ENCODE measurements at places on chromosomes 12 and 14.
A peak's percentile ranks its signal among the peaks of the same experiment; 100 is the strongest.

GRCh38 chr12:27524839-27525753 lies 1.1 kb downstream of the PPFIBP1 start:
- DNase-seq: peak; percentile 79

DNA sequence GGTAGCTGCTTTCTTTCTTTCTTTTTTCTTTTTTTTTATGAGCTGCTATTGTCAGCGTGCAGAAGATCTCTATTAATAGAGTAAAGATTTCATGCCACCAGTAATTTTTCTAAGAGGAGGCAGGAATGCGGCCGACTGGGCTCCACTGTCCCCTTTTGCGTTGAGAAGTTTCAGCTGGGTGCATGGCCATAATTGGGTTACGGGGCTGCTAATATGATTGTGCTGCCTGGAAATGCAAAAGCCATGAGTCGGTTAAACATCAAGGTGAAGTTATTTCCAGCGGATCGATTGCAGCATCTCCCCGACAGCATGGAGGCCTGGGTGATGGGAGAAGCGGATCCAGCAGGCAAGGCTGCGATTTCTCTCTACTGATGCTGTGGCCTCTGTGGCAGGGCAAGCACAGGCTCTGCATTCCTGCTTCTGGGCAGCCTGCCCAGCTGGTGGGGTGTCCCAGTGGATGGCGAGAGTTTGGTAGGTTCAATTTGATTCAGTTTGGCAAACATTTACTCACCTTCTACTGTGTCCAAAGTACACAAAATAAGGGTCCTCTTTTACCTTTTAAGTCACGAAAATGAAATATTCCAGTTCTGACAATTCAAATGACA lies 54.4 kb upstream of the PRMT8 start:
- DNase-seq: no peak

GRCh38 chr12:18183141-18183540 lies 78.2 kb upstream of the PIK3C2G start:
- no peak for DNase-seq

DNA sequence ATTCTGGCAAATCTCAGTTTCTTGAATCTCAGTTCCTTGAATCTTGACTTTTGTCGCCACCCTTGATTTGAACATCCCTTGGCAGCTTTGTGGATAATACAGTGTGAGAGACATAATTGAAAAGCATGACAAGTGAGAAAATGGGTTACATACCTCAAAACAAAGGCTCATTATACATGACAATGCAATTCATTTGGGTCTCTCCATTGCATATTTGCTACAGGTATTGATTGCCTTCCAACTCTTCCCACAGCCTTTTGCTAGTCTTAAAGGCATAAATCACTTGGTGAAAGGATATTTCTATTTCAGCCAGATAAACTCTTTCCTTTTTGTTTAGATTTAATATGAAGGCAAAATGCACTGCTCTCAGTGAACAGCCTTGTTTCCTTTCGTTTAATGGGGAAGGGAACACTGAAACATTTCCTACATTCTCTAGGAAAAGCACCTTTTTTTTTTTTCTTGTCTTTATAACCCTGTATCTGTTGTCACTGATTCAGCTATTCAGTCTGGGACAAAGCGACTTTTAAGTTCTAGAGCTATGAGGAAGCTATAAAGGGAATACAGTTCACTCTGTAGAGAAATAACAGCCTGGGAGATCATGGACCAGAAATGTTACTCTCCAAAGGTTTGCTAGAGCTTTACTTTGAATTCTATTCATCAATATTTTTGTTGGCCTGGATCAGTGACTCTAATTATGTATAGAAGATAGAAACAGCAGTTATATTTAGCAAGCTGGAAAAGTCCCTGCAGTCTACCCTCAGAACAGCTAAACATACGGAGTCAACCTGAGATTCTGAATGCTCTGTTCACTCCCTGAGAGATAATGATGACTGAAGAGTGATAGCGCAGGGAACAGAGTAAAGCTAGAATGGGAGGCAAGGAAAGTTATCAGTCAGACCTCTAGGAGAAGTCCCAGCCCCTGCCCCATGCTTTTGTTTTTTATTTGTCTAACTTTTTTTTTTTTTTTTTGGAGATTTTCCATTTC lies 311.4 kb downstream of the RGS6 start:
- no peak for DNase-seq

DNA sequence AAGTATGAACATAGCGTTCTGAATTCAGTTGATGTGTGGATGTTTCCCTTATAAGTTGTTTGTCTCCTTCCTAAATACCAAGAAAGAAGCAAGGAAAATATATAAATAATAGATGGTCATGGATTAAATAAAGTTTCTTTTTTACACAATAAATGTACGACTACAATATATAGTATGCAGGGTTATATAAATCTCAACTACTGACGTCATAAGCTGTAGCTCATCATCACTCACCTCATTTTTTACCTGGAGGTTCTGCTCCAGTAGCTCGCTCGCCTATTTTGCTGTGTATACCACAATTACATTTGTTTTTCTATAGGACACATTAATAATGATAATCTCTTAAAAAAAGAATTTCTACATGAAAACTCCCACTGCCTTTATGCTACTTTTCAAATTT lies 109.5 kb downstream of the NTS start:
- no peak for DNase-seq

- DNase-seq: peak; percentile 19
These were observed 515.7 kb upstream of the ATXN7L3B start for GRCh38 chr12:74021937-74022336.

DNA sequence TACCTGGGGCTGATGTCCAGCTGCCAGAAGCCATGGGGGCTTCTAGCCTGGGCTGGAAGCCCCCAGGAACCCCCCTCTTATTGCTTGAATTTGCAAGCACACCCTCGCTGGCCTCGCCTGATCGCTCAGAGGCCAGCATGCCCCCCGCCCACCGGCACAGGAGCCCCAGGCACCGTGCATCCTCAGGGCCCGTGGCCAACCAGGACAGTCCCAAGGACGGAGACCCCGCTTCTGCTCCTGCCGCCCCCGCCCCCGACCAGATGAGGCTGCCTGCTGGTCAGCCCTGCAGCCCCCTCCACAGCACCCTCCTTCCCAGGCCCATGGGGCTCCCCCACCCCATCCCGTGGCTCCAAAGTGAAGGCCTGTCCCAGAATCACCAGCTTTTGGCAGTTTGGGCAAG lies 21.2 kb downstream of the RAB35 start:
- no peak for DNase-seq

GRCh38 chr14:92199763-92200162 lies 78.0 kb downstream of the CPSF2 start:
- DNase-seq: no peak

GRCh38 chr12:90653040-90653439 lies 301.9 kb downstream of the CCER1 start:
- peak; percentile 13 for DNase-seq

DNA sequence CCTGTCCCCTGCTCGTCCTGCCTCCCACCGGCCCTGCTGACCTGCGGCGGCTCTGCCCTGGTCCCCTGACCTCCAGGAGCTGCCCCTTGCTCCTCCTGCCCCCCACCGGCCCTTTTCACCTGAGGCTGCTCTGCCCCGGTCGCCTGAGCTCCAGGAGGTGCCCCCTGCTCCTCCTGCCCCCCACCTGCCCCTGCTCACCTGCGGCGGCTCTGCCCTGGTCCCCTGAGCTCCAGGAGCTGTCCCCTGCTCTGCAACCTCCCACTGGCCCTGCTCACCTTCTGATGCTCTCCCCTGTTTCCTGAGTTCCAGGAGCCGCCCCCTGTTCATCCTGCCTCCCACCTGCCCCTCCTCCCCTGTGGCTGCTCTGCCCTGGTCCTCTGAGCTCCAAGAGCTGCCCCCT lies 101.3 kb downstream of the TMEM121 start:
- DNase-seq: no peak

DNA sequence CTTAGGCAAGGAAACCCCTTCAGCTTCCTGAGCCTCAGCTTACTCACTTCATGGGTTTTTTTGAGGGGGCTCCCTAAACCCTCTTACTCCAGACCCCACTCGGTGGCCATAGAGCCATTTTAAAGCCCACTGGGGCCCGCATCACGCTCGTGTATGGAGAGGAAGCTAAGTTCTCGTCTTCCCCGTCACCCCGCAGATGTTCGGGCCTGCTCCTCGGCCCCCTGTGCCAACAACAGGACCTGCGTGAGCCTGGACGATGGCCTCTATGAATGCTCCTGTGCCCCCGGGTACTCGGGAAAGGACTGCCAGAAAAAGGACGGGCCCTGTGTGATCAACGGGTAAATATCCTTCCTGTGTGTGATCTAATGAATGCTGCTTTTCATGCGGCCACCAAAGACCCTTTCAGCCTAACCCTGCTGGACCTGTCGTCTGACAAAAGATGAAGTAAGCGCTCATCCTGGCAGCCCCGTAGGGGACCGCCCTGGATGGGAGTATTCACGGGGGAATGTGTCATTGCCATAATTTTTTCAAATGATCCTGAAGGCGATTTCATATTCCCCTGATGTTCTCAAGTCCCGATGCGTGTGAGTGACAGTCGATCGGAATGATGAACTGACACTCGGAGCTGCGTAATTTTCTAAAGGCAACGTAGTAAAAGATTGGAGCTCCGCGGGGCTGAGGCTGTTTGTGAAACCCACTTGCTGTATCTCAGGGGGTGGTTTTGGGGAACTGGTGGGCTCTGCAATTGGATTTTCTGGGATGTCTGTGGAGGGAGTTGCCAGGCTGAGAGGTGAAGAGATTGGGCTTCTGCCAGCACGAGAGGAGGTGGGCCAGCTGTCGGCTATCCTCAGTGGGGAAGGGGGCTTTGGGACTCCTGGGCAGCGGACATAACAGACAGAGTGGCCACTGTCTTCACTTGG lies 5.4 kb downstream of the DLK1 start:
- no peak for DNase-seq

DNA sequence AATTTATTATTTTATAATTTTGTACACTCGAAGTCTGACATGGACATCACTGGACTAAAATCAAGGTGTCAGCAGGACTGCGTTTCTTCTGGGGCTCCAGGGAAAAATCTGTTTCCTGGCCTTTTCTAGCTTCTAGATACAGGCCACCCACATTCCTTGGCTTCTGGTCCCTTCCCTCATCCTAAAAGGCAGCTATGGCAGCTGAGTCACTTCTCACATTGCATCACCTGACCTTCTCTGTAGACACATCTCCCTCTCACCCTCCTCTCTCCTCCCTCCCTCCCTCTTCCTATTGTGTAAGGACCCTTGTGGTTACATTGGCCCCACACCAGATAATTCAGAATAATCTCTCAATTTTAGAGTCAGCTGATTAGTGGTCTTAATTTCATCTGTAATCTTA lies 92.4 kb downstream of the RPS6KA5 start:
- DNase-seq: peak; percentile 3

GRCh38 chr12:94025756-94026155 lies 122.6 kb upstream of the PLXNC1 start:
- DNase-seq: no peak

DNA sequence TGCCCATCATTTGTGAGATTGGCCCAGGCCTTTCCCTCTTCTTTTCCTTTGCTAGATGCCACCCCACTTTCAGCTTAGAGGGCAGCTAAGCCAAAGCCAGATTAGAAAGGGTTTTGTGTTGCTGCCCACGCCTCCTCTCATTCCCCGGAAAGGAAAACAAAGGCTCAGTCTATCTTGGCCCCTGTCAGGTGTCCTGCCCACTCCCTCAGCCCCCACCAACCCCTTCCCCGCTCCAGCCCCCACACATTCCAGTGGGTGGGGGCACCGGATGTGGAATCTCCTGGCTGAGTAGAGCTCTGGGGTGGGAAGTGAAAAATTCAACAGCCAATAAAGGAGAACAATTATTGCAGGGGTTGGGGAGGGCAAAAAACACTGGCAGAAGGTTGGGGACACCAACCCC lies 2.2 kb downstream of the BLOC1S1 start:
- peak; percentile 39 for DNase-seq

DNA sequence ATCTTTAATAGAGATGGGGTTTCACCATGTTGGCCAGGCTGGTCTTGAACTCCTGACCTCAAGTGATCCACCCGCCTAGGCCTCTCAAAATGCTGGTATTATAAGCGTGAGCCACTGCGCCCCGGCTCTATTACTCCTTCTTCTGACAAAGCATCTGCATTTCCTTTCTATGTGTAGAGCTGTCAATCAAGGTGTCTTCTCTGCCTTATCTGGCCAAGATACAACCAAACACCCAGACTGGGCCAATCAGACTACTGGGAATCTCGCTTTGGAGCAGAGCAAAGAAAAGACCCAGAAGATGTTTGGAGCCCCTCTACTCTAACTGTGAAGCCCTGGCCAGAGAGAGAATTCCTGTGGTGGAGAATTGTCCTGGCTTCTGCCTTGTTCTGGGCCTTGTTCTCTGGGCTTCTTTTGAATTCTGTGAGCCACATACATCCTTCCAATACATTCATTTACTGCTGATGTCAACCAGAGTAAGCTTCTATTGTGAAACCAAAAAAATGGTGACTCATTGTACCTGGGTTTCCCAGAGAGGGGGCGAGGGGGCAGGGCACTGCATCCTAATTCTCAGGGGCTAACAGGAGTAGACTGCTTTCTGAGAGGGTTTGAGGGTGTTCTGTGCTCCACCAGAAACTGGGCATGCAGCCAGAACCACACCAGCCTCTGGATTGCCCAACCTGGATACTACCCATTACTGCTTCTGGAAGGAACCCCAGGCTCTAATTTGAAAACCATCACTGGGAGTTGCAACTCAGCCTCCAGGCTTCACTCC lies 18.8 kb upstream of the FLVCR2 start:
- peak; percentile 10 for DNase-seq

GRCh38 chr14:81066672-81067071 lies 111.3 kb downstream of the TSHR start:
- DNase-seq: peak; percentile 8

- peak; percentile 55 for DNase-seq
These were observed 149.2 kb upstream of the FUT8 start for GRCh38 chr14:65263177-65263788.

- no peak for DNase-seq
These were observed 20.5 kb downstream of the DERA start for GRCh38 chr12:15931590-15932053.

- DNase-seq: no peak
These were observed 268.8 kb downstream of the ADGRD1 start for GRCh38 chr12:131222329-131223139.

DNA sequence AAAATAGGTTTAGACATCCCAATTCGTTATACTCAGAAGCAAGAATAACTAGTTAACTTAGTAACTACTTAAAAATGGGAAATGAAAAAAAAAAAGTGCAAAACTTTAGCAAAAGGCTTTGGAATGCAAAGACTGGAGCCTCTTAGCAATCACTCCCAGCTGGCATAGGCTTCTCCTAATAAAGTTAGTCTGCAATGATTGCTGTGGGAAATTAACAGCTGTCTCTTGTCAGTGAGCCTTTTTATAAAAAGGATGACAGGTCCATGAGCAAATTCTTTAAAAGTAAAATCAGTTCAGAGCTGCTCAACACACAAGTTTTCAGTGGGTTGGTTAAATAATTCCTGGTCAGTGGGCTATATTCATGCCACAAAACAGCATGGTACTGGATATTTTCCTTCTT lies 7.4 kb upstream of the SYCP3 start:
- DNase-seq: no peak

DNA sequence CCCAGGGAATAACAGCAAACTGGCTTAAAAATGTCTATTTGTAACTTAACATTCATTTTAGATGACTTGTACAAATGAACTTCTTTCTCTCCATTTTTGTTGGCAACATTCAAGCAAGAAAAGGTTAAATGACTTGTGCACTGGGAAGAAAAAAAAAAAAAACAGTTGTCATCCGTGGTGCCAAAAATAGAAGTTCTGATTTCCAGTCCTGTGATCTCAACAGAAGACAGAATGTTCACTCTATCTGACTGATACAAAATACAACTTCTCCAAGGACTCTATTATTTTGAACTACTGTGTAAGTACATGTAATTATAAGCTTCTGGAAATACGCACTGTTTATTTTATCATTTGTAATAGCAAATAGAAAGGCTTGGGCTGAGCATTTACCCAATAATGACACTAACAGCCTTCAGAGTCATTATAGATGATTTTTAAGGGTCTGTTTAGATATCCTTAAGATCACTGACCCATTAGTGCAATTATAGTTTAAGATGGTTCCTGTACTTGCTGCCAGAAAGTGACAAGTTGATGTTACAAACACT lies 59.9 kb downstream of the LIN7A start:
- DNase-seq: peak; percentile 45
